Kidney (tissue), 22 donors: ENCODE measurements at places on chromosomes 3 and 15.

DNA sequence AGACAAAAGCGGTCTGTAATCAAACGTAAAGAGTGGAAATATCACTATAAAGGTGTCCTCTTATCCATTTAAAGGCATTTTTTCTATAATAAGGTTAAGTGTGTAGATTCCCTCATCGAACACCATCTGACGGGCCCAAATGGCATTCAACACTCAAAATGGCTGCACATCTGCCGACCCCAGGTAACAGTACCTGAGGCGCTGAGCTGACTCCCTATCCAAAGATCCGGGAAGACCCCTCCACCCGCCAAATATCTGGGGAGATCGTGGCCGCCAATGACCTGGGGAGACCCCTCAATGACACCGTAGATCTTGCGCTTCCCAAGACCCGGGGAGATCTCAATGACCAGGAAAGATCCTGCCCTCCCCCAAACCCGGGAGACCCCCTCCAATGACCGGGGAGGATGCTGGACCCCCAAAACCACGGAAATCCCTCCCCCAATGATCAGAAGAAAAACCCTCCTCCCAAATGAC is 476 bp downstream of the IP6K2 start:
- H3K27ac ChIP-seq: peak overlapping the region; percentile 35
- peak overlapping the region; percentile 96 for H3K4me3 ChIP-seq
- peaks cover 14% of the 10 kb centered on the region for H3K4me1 ChIP-seq

GRCh38 chr15:50232791-50233190 is 32.7 kb downstream of the HDC start:
- H3K27me3 ChIP-seq: no peaks in the 10 kb centered on the region
- DNase-seq: no peak
- peaks cover 4% of the 10 kb centered on the region for H3K36me3 ChIP-seq

GRCh38 chr15:50044406-50044805 is 74.6 kb downstream of the ATP8B4 start:
- no peak overlapping the region for H3K27ac ChIP-seq
- no peaks in the 10 kb centered on the region for H3K36me3 ChIP-seq
- DNase-seq: no peak
- no peaks in the 10 kb centered on the region for H3K27me3 ChIP-seq
- no peaks in the 10 kb centered on the region for H3K4me1 ChIP-seq

- H3K27me3 ChIP-seq: no peaks in the 10 kb centered on the region
- H3K4me1 ChIP-seq: peaks cover 6% of the 10 kb centered on the region
- no peaks in the 10 kb centered on the region for H3K36me3 ChIP-seq
- no peak overlapping the region for H3K4me3 ChIP-seq
- no peak for DNase-seq
Measured at GRCh38 chr3:30618526-30618925, 12.1 kb downstream of the TGFBR2 start.

- no peak overlapping the region for H3K4me3 ChIP-seq
Measured at GRCh38 chr3:128383316-128384235, 83.1 kb downstream of the DNAJB8 start.

GRCh38 chr3:120424506-120424905 is 26.3 kb downstream of the FSTL1 start:
- no peaks in the 10 kb centered on the region for H3K27me3 ChIP-seq
- H3K4me1 ChIP-seq: peaks cover 20% of the 10 kb centered on the region
- no peak for DNase-seq
- H3K27ac ChIP-seq: no peak overlapping the region
- H3K36me3 ChIP-seq: no peaks in the 10 kb centered on the region

DNA sequence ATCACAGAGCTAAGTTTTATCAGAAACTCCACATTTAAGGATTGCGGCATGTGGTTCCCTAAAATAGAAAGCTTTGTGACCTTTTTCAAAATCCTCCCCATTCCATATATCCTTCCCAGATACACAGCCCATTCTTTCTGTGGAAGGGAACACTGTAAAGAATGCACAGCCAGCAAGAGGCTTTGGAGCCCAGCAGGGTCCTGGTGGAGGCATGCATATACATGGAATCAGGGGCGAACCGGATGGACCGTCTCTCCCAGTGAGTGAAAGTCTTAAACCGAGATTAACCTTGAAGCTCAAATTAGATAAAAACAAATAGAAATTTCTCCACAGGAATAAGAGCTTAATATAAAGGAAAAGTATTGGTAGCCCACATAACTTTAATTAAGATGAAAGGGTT is 436.2 kb upstream of the MDFIC2 start:
- H3K27ac ChIP-seq: no peak overlapping the region
- no peaks in the 10 kb centered on the region for H3K27me3 ChIP-seq
- no peaks in the 10 kb centered on the region for H3K36me3 ChIP-seq
- H3K4me1 ChIP-seq: no peaks in the 10 kb centered on the region
- no peak overlapping the region for H3K4me3 ChIP-seq

DNA sequence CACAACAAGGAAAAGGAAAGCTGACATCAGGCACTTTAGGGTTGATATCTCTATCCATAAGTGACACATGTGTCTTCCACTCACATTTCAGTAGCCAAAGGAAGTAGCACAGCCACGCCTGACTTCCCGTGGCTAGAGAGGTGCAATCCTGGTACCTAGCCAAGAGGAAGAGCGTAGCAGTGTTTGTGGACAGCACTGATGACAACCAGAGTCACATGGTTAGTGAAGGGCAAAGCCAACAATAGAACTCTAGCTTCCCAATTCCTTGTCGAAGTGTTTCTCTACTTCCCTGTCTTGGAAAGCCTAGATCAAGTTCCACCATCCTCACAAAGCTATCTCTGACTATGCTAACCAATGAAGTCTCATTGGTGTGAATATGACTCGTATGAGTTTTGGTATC is 189.2 kb downstream of the RSL24D1 start:
- H3K27ac ChIP-seq: no peak overlapping the region
- H3K4me3 ChIP-seq: no peak overlapping the region
- no peaks in the 10 kb centered on the region for H3K27me3 ChIP-seq
- H3K4me1 ChIP-seq: no peaks in the 10 kb centered on the region

GRCh38 chr3:186160691-186161243 is 51.9 kb upstream of the ETV5 start:
- no peak overlapping the region for H3K4me3 ChIP-seq
- DNase-seq: no peak
- no peaks in the 10 kb centered on the region for H3K36me3 ChIP-seq
- H3K27ac ChIP-seq: no peak overlapping the region
- no peaks in the 10 kb centered on the region for H3K27me3 ChIP-seq
- H3K4me1 ChIP-seq: no peaks in the 10 kb centered on the region

DNA sequence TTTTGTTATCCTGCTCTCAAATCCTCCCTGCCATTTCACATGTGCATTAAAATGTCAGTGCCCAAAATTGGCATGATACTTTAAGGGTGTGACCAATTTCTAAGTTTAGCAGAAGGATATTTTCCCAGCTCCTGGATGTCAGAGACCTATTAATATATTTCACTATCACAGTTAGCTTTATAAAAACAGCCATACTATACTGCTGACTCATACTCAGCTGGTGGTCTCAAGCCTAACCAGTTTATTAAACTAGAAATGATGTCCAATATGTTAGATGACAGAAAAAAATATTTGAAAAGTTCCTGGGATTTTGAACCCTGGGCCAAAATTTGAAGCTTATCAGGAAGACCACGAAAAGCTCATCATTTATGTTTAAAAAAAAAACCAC is 60.9 kb upstream of the ZNF280D start:
- H3K36me3 ChIP-seq: no peaks in the 10 kb centered on the region
- no peaks in the 10 kb centered on the region for H3K4me1 ChIP-seq
- DNase-seq: no peak
- no peak overlapping the region for H3K4me3 ChIP-seq

- no peaks in the 10 kb centered on the region for H3K27me3 ChIP-seq
- H3K4me3 ChIP-seq: no peak overlapping the region
- no peaks in the 10 kb centered on the region for H3K36me3 ChIP-seq
- no peak for DNase-seq
Measured at GRCh38 chr3:125121246-125122010, 65.6 kb upstream of the HEG1 start.

- peak overlapping the region; percentile 32 for H3K27ac ChIP-seq
- peaks cover 2% of the 10 kb centered on the region for H3K36me3 ChIP-seq
- DNase-seq: peak; percentile 65
Measured at GRCh38 chr3:196942915-196943277, 568 bp upstream of the NCBP2 start.

GRCh38 chr3:111465081-111465670 is 76.8 kb upstream of the CD96 start:
- H3K4me1 ChIP-seq: no peaks in the 10 kb centered on the region
- H3K27me3 ChIP-seq: no peaks in the 10 kb centered on the region
- no peak for DNase-seq
- no peak overlapping the region for H3K4me3 ChIP-seq
- H3K36me3 ChIP-seq: no peaks in the 10 kb centered on the region

- no peaks in the 10 kb centered on the region for H3K27me3 ChIP-seq
- peaks cover 30% of the 10 kb centered on the region for H3K4me1 ChIP-seq
- H3K4me3 ChIP-seq: no peak overlapping the region
- DNase-seq: no peak
- no peaks in the 10 kb centered on the region for H3K36me3 ChIP-seq
Measured at GRCh38 chr3:42098171-42098570, 7.0 kb downstream of the TRAK1 start.

DNA sequence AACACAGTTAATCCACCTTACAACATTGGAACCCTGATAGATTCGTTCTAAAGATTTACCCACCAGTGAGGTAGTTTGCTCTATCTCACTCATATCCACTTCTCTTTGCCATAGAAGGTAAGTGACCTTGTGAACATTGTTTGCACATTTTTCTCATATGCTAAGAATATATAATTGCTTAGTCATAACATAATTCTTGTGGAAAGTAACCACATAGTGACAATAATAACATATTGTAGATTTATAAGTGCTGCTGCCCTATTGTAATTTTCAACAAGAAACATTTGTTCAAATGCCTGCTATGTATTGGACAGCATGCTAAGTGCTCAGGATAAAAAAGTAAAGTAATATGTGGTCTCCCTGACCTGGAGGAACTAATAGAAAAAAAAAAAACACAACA is 554.2 kb upstream of the KCNMB2 start:
- no peak overlapping the region for H3K27ac ChIP-seq
- no peak overlapping the region for H3K4me3 ChIP-seq
- no peaks in the 10 kb centered on the region for H3K4me1 ChIP-seq
- H3K27me3 ChIP-seq: no peaks in the 10 kb centered on the region

GRCh38 chr3:190629088-190629487 is 115.2 kb downstream of the IL1RAP start:
- no peak for DNase-seq
- no peaks in the 10 kb centered on the region for H3K4me1 ChIP-seq
- no peak overlapping the region for H3K27ac ChIP-seq
- H3K27me3 ChIP-seq: no peaks in the 10 kb centered on the region
- no peaks in the 10 kb centered on the region for H3K36me3 ChIP-seq

DNA sequence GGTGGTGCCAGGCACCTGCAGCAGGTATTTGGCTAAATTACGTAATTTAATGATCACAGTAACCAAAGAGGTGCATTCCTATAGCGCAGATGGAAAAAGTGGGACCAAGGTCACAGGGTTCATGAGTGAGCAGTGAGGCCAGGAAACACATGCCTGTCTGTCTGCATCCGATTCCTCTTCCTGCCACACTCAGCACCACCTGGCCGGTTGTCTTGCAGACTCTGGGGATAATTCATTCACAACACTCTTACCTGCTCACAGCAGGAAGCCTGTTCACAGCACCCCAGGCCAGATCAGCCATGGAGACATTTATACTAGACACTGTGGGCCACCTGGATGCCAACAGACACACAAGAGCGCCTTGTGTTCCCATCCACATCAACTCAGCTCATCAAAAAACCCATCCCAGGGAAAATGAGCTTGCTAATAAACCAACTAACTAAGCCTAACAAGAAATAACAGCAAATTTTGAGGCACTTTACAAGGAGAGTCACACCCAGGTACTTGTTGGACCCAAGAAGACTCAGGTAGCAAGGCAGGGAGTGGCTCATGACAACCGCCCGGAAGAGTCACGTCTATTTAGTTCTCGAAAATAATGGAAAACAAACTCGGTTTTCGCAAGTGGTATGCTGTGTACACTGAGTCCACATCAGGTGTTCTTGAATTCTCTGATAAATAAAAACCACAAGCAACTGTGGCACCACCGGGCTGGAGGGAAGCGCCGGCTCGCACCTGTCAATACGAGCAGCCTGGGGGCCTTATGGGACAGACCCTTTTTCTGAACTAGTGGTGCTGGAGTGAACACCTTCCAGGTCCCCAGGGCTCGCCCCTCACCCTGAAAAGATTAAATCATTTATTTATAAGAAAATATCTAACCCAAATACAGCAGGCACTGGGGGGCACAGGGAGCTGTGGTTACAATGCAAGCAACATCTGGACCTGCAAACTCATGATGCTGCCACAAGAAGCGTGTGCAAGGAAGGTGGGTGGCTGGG is 40.5 kb downstream of the FAM174B start:
- H3K4me3 ChIP-seq: no peak overlapping the region
- DNase-seq: no peak
- H3K27me3 ChIP-seq: no peaks in the 10 kb centered on the region
- no peaks in the 10 kb centered on the region for H3K4me1 ChIP-seq
- H3K36me3 ChIP-seq: no peaks in the 10 kb centered on the region

GRCh38 chr3:71587958-71588357 is 4.4 kb upstream of the FOXP1 start:
- no peak overlapping the region for H3K4me3 ChIP-seq
- H3K27ac ChIP-seq: no peak overlapping the region
- no peaks in the 10 kb centered on the region for H3K27me3 ChIP-seq
- H3K36me3 ChIP-seq: no peaks in the 10 kb centered on the region

DNA sequence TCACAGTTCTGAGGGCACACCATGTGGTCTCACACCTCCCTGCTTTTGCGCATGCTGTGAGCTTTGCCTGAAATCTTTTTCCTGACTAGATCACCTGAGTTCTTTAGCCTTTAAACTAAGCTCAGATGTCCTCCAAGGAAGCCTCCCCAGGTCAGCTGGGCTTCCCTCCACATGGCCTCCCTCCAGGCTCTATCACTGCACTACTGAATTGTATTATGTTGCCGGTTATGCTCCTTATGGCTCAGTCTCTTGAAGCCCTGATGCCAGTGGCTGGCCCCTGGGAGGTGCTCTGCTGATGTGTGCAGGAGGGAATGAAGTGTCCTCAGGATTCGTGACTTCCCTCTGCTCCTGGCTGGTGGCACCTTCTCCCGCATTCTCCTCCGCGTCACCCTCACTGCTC is 93.3 kb upstream of the BLM start:
- DNase-seq: no peak
- H3K4me1 ChIP-seq: no peaks in the 10 kb centered on the region
- H3K4me3 ChIP-seq: no peak overlapping the region

GRCh38 chr3:178480274-178480673 is 56.0 kb upstream of the KCNMB2 start:
- H3K27ac ChIP-seq: no peak overlapping the region
- no peaks in the 10 kb centered on the region for H3K36me3 ChIP-seq
- H3K4me1 ChIP-seq: no peaks in the 10 kb centered on the region

GRCh38 chr15:46901001-46901400 is 816.3 kb upstream of the SEMA6D start:
- H3K27me3 ChIP-seq: no peaks in the 10 kb centered on the region
- DNase-seq: no peak
- H3K4me3 ChIP-seq: no peak overlapping the region
- no peaks in the 10 kb centered on the region for H3K4me1 ChIP-seq
- H3K36me3 ChIP-seq: no peaks in the 10 kb centered on the region
- H3K27ac ChIP-seq: no peak overlapping the region

DNA sequence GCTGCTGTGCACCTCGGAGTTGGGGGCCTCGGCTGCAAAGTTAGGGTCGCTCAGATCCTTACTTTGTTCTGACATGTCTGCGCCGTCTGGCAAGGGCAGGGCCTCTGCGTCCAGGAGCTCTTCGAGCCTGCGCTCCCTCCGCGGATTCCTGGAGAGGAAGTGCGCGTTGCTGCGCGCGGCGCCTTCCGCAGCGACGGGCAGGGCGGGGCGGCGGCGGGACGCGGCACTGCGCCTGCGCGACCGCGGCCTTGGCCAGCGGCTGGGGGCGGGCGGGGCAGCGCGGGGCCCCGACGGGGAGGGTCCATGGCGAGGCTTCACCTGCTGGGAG is at the start of gene NDN:
TSS of gene NDN (minus strand) at position 163 of the 328 bp plus-strand sequence. CDS start at position 75, 88 bp downstream.
- peak; percentile 78 for DNase-seq
- peak within 1 kb of the TSS; percentile 55 for H3K4me3 ChIP-seq
- no peaks in the 10 kb centered on the region for H3K36me3 ChIP-seq
- no peak within 1 kb of the TSS for H3K27ac ChIP-seq
